ENCODE measurements at places on chromosomes 11 and 22. TPM values are rescaled to one million over a fixed set of nuclear protein-coding genes. Genes with fewer than 3 reads are reported as not detected.

- no peak for DNase-seq
Measured at GRCh38 chr11:14181121-14181520, 177.9 kb downstream of the RRAS2 start.

DNA sequence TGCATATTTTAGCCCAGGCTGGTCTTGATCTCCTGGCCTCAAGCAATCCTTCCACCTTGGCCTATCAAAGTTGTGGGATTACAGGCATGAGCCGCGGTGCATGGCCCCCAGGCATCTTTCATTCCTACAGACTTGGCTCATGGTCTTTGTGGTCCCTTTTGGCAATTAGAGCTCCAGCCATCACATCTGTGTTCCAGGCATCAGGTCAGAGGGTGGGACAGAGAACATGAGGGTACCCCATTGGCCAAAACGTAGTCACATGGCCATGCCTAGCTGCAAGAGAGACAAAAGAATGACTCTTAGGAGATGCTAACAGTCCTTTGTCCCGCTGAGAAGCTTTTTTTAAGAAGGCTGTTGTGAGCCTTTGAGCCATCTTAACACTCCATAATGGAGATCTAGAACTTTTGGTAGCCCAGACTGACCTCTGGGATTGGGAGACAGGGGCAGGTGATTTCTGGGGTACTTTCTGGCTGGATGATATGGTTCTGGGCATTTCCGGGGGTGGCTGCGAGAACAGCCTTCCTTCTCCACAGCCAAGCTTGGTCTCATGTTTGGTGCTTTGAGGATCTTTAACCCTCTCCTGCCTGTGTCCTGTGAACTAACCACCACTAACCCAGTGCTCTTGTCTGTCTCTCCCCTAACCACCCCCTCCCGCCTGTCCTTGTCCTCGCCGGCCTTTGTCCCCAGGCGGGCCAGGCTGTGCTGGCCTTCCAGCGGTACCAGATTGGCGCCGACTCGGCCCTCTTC lies 18.4 kb upstream of the TAB1 start:
- DNase-seq = no peak

DNA sequence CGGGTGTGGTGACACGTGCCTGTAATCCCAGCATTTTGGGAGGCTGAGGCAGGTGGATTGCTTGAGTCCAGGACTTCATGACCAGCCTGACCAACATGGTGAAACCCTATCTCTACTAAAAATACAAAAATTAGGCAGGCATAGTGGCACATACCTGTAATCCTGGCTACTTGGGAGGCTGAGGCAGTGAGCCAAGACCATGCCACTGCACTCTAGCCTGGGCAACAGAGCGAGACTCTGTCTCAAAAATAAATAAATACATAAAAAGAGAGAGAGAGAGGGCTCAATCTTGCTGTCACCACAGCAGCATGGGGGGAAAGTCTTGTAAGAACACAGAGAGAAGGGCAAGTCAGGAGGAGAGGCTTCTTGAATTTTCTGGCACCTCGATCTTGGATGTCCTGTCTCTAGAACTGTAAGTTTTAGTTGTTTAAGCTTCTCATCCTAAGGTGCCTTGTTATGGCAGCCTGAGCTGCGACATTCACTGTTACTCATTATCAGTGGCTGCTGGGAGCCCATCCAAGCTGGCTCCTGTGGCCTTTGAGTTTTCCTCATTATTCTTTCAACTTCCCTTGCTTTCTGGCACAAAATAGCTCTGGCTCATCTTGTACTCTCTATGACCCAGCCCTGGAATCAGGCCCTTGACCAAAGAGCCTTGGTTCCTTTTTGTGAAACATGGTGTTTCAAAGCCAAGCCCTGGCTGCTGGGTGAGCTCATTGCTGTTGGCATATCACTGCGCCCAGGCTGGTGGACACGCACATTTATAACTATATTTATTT lies 8.0 kb upstream of the PSMC3 start:
- DNase-seq = no peak

GRCh38 chr22:25076336-25076735 lies 123.3 kb upstream of the CRYBB3 start:
- no peak for DNase-seq

DNA sequence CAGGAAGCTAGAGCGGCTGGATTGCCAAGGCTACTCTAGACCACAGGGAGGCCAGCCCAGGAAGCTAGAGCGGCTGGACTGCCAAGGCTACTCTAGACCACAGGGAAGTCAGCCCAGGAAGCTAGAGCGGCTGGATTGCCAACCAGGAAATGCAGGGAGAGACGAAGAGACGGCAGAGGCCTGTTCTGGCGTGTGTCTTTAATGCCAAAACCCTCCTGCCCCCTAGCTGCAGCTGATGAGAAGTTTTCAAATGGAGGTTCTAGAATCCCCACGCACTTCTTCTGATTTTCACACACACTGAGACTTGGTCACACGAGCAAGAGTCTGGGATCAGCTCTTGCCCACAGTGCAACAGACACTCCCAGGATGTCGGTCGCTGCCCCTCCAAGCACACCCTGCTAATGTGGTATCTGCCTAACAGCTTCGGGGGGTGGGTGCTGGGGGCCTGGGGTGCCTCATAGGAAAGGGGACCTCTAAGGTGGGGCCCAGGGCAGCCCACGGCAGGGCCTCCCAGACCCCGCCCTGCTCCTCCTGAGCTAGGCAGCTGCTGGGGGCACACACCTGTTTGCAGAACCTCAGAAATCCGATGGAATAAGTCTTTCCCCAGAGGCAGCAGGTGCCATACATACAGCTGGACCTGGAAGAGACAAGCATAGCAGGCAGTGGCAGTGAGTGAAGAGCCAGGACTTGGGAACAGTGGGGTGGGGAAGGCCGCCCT lies 28.5 kb downstream of the MAFF start:
- no peak for DNase-seq

HIC2 gene
- 11.8 TPM for polyA plus RNA-seq

APOL5 gene
- polyA plus RNA-seq = 0.09 TPM

DNA sequence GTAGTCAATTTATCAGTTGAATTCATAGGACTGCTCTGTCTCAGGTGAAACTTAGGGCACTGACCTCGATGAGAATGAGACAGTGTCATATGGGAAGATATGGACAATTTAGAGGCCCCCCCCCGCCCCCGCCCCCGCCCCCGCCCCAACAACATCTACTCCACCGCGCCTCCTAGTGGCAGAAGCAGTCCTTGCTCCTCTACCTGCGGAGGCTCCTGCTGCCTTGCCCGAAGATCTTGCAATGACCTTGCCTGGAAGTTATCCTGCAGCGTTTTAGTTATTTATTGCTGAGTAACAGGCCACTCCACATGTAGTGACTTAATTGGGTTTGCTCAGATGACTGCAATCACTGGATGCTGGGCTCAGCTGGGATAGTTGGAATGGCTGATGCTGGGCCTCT lies 15.2 kb downstream of the SERPINH1 start:
- no peak for DNase-seq

- no peak for DNase-seq
Measured at GRCh38 chr22:30732426-30732825, 37.8 kb downstream of the OSBP2 start.

DNA sequence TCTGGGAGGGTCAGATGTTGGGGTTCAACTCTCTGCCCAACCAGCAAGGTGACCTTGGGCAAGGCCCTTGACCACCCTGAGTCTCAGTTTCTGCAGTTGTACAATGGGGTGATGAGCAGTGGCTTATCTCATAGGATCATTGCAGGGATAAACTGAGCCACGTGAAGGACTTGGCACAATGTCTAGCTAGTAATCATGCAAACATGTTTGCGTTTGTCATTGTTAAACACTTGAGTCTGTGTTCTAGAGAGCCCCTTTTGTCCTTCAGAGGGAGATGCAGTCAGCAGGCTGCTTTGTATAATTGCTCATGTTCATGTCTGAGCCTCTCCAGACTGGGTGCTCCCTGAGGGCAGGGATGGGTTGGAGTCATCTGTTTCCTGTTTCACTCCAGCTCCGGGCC lies 15.8 kb downstream of the CD82 start:
- no peak for DNase-seq

OR51I1 gene
- not detected for polyA plus RNA-seq
